Left renal cortex interstitium (tissue), 4 donors: ENCODE measurements at places on chromosomes 3 and 15.

GRCh38 chr3:155001289-155002010, 78.7 kb upstream of the MME start:
- DNase-seq = no peak

GRCh38 chr3:185152410-185153170, at the start of gene C3orf70:
Gene C3orf70, minus strand, starts transcription at chr3:185153060. Its CDS starts 237 bp downstream, at chr3:185152823.
- peak; percentile 48 for DNase-seq

- DNase-seq = no peak
Measured at GRCh38 chr15:63160638-63161037, 3.4 kb upstream of the RPS27L start.

GRCh38 chr15:88383354-88383753, 83.8 kb downstream of the MRPL46 start:
- no peak for DNase-seq

DNA sequence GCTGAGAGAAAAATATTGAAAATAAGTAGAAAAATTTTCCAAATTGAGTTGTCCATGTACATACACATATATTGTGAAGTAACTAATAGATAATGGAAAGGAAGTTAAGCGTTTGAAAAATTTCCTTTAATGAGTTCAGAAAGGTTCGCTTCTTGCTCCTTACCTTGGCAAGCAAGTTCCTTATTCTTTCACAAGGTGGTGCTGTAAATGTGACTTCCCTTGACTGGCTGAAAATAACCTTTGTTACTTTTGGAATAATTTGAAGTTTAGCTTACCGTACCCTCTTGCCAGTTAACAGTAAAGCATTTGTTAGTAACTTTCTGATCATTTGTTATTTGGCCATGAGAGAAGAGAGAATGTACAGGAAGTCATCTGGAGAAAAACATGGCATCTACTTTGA, 41.6 kb downstream of the PYDC2 start:
- DNase-seq = no peak

DNA sequence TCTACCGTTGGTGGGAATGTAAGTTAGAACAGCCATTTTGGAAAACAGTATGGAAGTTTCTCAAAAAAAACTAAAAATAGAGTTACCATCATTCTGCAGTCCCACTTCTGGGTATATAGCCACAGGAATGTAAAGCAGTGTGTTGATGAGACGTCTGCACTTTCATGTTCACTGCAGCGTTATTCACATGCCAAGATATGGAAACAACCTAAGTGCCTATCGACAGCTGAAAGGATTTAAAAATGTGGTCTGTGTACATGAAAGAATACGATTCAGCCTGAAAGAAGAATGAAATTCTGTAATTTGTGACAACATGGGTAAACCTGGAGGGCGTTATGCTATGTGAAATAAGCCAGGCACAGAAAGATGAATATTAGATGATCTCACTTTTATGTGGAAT, 157.7 kb downstream of the THSD4 start:
- no peak for DNase-seq

DNA sequence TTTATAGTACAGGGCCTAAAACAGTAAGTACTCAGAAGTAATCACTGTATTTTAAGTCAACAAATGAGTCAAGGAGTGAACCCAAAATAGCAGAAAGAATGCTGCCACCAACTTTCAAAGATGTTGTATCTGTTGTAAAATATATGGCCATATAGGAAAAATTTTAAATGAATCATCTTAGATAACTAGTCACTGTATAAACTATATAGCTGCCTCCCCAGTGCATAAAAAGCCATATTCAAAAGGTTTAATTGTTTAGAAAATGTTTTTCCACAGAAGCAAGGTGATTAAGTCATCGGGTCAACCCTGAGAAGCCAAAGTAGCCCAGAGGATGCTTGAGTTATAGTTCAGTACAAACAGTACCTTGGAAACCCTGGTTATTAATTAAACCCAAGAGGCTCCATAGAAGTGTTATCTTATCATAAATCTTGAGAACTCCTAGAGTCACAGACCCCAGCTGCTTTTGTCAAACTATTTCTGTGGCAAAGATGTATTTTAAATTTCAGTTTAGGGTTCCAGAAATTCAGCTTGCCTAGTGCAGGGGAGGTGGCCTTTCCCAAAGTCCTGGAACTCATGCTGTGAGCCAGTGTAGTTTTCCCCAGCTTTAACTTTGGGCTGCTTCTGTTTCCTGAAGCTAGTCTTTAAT, 39.2 kb downstream of the MBNL1 start:
- no peak for DNase-seq

GRCh38 chr3:9201266-9201665, 48.2 kb downstream of the SRGAP3 start:
- no peak for DNase-seq

DNA sequence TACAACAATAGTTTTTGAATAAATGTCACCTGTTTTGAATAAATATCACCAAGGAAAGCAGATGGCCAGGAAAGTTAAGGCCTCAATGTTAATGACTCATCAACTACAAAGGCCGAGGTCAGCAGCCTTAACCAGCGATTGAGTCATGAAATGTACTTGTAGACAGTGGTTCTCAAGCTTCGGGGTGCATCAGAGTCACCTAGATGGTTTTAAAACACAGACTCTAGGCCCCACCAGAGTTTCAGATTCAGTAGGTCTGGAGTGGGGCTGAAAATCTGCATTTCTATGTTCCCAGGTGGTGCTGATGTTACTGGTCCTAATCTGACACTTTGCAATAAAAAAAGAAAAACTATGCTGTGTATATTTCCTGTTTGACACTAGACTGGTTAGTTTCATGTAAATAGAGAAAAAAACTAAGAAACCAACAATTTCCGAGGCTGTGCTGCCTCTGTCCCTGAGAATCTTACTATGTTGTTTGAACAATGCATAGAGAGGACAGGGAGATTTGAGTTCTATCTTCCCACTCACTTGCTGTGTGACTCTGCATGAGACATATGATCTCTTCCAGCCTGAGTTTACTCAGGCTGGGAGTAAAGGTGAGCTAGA, 9.8 kb downstream of the RAB27A start:
- DNase-seq = no peak

DNA sequence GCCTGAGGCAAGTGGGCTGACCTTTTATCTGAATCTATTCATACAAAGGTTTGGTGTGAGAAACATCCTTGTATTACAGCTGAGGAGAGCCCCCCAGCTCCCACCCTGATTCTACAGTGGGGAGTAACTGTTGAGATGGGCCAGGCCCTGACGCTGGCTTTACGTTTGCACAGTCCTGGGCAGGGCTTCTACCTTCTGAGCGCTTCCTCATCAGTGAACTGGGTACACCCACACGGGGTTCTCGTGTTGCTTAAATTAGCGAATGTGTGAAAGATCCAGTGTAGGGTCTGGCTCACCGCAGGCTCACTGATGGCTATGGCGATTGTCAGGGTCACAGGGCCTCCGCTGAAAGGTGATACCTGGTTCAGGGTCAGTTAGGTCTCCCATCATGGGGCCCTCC, 7.3 kb upstream of the GHRL start:
- DNase-seq = no peak

GRCh38 chr3:196868297-196868661, 559 bp downstream of the SENP5 start:
- DNase-seq = no peak

DNA sequence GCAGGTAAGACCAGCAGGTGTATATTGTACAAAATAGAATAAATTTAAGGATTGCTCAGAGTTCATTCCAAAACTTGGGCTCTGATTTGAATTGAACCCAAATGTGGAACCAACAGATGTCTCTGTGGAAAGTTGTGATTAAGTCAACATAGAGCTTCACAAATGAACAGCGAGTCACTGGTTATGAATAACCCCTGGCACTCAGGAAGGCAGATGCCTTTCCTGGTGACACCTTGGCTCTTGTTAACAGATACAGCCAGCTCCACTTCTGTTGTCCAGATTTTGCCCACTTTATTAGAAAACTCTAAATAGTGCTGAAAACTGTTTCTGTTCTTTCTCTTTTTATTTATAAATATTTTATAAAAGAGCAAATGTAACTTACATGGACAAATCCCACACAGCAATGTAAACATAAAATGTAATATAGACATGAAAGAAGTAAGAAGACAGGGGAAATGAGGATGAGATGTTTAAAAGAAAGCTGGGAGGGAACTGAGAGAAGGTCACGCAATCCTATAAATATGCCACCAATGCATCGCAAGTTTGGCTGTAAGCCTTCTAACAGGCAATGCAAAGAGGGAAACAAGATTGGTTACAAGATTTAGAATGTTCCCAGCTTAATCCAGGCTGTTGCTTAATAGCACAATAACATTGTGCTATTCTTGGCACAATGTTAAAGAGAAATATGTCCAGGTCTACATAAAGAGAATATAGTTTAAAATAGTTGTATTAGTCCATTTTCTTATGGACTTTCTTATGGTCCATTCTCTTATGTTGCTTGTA, 495.5 kb downstream of the TAFA4 start:
- DNase-seq = no peak

DNA sequence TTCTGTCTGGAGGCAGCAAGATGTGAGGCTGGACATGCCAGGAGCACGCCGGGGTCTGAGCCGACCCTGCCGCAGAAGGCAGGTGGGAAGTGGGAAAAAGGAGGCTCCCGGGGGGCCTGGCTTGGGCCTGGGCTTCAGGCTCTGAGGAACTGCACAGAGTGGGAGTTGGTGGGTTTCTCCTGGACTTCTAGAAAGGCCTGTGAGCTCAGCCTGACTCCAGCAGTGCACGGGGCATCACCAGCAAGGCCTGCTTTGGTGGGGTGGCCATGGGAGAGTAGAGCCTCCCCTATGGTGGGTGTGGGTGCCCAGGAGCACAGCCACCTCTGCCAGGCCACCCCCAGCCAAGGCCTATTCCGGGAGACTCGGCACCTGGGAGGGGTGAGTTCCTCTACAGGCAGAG, 18.1 kb upstream of the SLC41A3 start:
- DNase-seq = no peak

- DNase-seq = no peak
Measured at GRCh38 chr15:49696433-49696832, 75.6 kb downstream of the DTWD1 start.

DNA sequence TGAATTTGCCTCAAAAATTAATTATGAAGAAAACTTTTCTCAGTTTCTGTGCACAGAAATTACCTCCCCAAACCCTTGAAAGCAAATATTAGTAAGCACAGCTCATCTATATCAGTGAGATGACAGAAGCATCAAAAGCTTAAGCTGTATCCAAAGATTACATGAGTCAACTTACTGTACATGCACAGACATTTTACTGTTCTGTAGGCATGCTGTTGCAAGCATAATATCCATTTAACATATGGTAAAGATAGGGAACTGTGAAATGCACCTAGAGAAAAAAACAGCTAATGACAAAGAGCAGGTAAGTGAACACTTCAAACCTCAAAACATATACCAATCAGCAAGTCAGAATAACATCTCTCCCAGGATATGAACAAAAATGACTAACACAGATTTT, 20.9 kb downstream of the SHOX2 start:
- DNase-seq = no peak

DNA sequence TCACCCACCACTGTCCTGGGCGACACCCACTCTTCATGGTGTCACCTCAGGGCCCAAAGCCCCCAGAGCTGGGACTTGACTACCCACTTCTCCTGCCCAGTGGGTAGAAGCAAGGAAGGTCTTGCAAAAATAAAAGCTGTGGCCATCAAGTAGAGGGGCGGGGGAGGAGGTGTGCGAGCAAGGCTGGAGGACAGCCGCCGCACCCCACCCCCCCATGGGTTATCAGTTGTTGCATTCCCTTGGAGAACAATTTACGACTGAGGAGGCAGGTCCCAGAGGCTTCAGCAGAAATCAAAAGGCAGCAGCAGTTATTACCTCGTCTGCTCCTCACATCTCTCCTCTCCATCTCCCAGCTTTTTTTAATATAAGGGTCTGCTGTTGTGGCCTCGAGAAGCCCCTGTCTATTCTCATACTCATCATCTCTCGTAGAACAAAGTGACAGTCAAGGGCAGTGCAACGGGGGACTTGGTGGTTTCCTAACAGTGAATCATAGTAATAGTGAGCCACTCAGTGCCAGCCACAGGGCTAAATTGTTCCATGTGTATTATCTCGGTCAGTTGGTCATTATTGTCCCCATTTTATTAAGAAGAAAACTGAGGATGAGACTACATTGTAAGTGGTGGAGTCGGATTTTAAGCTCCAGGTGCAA, 116.4 kb downstream of the PDCD6IP start:
- DNase-seq = no peak

DNA sequence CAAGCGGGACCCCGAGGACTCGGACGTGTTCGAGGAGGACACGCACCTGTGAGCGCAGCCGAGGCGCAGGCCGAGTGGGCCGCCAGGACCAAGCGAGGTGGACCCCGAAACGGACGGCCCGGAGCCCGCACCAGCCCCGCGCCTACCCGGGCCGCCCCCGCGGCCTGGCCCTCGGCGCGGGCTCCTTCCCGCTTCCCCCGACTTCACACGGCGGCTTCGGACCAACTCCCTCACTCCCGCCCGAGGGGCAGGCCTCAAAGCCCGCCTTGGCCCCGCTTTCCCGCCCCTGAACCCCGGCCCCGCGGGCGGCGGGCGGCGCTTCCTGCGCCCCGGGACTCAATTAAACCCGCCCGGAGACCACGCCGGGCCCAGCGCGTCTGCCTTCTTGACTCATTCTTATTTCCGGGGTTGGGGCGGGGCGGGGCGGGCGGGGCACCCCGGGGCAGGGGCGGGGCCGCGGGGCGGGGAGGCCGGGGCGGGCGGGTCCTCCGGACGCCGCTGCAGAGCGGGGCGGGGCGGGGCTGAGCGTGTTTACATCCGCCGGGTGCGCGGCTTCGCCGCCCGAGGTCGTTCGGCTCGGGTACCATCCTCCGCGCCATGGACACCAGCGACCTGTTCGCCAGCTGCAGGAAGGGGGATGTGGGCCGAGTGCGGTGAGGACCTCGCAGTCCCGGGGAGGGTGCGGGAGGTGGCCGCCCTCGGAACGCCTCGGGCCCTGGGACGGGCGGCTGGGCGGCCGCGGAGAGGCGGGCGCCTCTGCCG, at the start of gene ABTB1:
Gene ABTB1, plus strand, starts transcription at position 524 of the 762 bp plus-strand sequence. Its CDS starts 74 bp downstream, at position 598.
- no peak for DNase-seq

DNA sequence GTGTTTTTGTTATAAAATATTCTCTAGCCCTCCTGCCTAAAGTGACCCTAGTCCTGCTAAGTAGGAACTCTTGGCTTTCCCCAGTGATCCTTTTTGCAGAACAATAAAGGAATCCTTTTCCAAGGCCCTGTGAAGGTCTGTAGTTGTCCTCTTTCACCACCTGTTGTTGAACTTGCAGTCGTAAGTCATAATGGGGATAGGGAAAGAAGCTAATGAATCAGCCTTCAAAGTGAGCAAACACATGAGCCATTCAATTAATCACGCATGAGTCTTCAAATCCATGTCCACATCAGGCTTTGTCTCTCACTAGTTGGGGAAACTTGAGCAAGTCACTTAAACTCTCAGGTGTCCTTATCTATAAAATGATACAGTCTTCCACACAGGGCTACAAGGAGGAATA, 27.6 kb downstream of the ZNF860 start:
- no peak for DNase-seq

- DNase-seq = peak; percentile 37
Measured at GRCh38 chr15:49044766-49045606, 1.3 kb downstream of the SECISBP2L start.

- no peak for DNase-seq
Measured at GRCh38 chr3:122021811-122022401, at the start of gene ILDR1. Gene ILDR1, minus strand, starts transcription at chr3:122022247. Its CDS starts 170 bp downstream, at chr3:122022077.

GRCh38 chr3:170602556-170602955, 16.7 kb upstream of the SLC7A14 start:
- no peak for DNase-seq

GRCh38 chr3:32243519-32243918, 5.0 kb downstream of the CMTM8 start:
- no peak for DNase-seq
